ENCODE measurements at places on chromosomes 3 and 15. TPM values are rescaled to one million over a fixed set of nuclear protein-coding genes. Genes with fewer than 3 reads are reported as not detected.
A peak's percentile ranks its signal among the peaks of the same experiment; 100 is the strongest.

DNA sequence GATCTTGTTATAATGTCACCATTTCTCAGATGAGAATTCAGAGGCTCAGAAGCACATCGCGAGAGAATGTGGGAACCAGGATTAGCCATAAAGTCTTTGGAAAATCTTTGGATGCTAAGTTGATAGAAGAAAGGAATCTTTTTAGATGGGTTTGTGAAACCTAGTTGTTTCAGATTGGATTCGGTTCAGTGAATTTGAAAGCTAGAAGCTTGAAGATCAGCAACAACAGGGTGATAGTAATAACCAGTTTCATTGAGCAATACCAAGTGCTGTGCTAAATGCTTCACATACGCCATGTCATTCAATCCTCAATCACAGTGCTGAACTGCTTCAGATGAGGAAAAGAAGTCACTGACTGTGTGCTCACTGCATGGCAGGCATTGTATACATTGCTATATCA, 47.4 kb upstream of the MITF start:
- no peak overlapping the region for H3K27ac ChIP-seq
- H3K4me1 ChIP-seq: no peaks in the 10 kb centered on the region
- no peaks in the 10 kb centered on the region for H3K36me3 ChIP-seq

GRCh38 chr15:72229947-72230196, 1.1 kb downstream of the PKM start:
- H3K27ac ChIP-seq: peak overlapping the region; percentile 98
- H3K36me3 ChIP-seq: no peaks in the 10 kb centered on the region
- peak overlapping the region; percentile 89 for H3K4me3 ChIP-seq

XCR1 gene
- not detected for total RNA-seq

- H3K36me3 ChIP-seq: no peaks in the 10 kb centered on the region
- DNase-seq: no peak
- no peak overlapping the region for H3K4me3 ChIP-seq
- no peaks in the 10 kb centered on the region for H3K27me3 ChIP-seq
- H3K4me1 ChIP-seq: no peaks in the 10 kb centered on the region
These were observed 117.0 kb upstream of the ARL6 start for GRCh38 chr3:97647441-97647982.

SMAD6 gene
- 28.9 TPM for total RNA-seq

DNA sequence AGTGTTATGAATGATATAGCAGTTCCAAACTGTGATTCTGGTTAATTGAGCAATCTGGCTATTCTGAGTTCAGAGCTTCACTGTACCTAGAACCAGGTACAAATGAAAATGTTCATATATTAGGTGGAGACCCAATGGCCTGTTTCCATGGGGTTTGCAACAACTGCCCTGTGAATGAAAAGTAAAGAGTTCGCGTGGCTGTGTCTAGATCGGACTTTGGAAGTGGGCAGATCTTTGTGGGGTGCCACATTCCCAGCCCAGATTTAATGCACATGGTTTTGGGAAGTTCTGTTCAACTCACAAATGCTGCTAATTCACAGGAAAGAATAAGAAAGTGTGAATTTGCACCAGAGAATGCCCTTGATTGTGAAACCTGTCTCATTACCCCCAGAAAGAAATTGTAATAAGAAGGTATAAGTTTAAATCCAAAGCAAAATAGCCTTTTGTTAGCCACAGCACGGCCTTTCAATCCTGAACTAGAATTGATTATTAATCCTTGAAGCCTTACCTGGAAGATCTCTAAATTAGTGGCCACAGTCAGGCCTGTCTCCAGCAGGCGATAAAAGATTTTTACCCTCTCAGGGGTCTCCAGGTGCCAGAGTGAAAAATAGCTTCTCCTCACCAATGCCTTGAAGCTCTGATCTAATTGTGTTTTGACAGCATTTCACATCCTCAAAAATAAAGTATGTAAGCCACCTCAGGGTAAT, 22.6 kb downstream of the WHAMM start:
- no peak for DNase-seq
- H3K36me3 ChIP-seq: no peaks in the 10 kb centered on the region
- H3K27ac ChIP-seq: no peak overlapping the region
- no peaks in the 10 kb centered on the region for H3K27me3 ChIP-seq

DNA sequence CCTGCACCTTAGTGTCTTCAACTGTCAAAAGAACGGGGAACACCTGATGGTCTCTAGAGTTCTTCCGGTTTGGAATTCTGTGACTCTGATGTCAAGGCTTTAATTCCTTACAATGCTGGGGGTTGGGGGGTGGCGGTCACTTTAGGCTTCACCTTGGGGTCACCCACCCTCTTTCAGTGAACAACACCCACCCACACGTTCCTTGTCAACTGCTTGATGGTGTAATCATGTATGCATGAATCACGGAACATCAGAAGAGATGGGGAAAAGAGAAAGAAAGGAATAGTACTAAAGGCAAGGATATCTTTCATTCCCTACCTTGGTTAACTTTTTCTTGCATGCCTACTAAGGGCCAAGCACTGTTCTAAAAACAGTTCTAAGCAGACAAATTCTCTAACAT, 7.3 kb upstream of the UBE2E1 start:
- no peaks in the 10 kb centered on the region for H3K36me3 ChIP-seq
- no peak overlapping the region for H3K27ac ChIP-seq
- H3K27me3 ChIP-seq: no peaks in the 10 kb centered on the region
- H3K4me1 ChIP-seq: no peaks in the 10 kb centered on the region
- H3K4me3 ChIP-seq: no peak overlapping the region

TF gene
- not detected for total RNA-seq

DNA sequence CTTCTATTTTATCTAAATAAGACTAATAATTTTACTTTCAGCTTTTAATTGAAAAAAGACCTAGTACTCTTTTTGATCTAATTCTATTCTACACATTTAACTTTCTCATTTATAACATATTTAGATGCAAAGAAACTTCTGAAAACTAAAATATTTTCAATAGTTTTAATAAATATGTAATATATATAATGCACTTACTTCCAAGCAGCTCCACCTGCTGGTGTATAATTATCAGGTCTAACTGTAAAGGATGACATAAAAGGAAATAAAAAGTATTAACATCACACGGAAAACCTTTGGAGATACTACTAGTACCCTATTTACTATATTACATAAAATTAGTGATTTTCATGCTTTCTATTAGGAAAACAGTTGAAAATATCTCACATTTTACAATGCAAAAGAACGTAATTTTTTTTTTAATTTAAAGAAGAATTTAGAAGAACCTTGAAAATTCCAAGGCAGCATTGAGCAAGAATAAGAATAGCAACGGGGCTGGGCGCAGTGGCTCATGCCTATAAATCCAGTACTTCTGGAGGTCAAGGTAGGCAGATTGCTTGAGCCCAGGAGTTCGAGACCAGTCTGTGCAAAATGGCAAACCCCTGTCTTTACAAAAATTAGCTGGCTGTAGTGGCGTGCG, 10.2 kb downstream of the PLSCR5 start:
- no peak overlapping the region for H3K4me3 ChIP-seq
- DNase-seq: no peak

DNA sequence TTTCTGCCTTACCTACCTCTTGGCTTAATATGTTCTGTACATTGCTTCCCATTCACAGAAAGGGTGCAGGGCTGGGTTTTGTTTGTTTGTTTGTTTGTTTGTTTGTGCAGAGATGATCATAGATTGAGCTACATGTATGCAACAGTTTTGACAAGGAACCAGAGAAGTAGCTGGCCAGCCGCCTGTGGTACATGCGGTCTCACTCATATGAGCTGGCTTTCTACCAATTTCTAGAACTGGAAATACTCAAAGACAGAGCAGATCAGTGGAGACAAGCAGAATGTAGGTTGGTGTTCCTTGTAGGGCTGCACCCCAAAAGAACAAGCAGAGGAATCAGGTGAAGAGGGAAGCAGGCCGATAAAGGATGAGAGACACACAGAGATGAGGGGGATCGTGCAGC, 502.7 kb downstream of the SOX2 start:
- H3K27ac ChIP-seq: no peak overlapping the region
- H3K4me3 ChIP-seq: no peak overlapping the region
- no peaks in the 10 kb centered on the region for H3K36me3 ChIP-seq
- no peaks in the 10 kb centered on the region for H3K27me3 ChIP-seq

GOLGA8R gene
- 36.3 TPM for total RNA-seq

DNA sequence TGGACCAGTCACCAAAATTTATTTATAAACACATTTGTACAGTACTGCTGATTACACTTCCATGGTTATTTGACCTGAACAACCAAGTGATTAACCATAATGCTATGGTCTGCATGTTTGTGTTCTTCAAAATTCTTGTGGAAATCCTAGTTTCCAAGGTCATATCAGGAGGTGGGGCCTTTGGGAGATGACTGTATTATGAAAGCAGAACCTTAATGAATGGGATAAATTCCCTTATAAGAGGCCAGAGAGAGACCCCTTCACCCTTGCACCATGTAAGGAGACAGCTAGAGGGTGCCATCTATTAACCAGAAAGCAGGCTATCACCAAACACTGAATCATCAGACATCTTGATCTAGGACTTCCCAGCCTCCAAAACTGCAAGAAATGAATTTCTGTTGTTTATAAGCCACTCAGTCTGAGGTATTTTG, 1.9 kb downstream of the SCAPER start:
- DNase-seq: no peak
- no peaks in the 10 kb centered on the region for H3K36me3 ChIP-seq
- no peak overlapping the region for H3K4me3 ChIP-seq
- H3K4me1 ChIP-seq: peaks cover 20% of the 10 kb centered on the region
- no peaks in the 10 kb centered on the region for H3K27me3 ChIP-seq

- no peaks in the 10 kb centered on the region for H3K36me3 ChIP-seq
- peaks cover 8% of the 10 kb centered on the region for H3K4me1 ChIP-seq
- no peaks in the 10 kb centered on the region for H3K27me3 ChIP-seq
- H3K4me3 ChIP-seq: no peak overlapping the region
These were observed 87.7 kb upstream of the ALDH1L1 start for GRCh38 chr3:126267976-126268615.

GRCh38 chr15:74239051-74239705, 3.1 kb downstream of the CCDC33 start:
- H3K4me3 ChIP-seq: no peak overlapping the region
- H3K27ac ChIP-seq: no peak overlapping the region
- H3K27me3 ChIP-seq: no peaks in the 10 kb centered on the region

CPB1 gene
- not detected for total RNA-seq

- no peaks in the 10 kb centered on the region for H3K27me3 ChIP-seq
- H3K36me3 ChIP-seq: no peaks in the 10 kb centered on the region
- H3K4me3 ChIP-seq: no peak overlapping the region
- H3K27ac ChIP-seq: peak overlapping the region; percentile 59
- H3K4me1 ChIP-seq: no peaks in the 10 kb centered on the region
These were observed 121.3 kb upstream of the CHL1 start for GRCh38 chr3:75260-75659.

FBXW12 gene
- not detected for total RNA-seq

DNA sequence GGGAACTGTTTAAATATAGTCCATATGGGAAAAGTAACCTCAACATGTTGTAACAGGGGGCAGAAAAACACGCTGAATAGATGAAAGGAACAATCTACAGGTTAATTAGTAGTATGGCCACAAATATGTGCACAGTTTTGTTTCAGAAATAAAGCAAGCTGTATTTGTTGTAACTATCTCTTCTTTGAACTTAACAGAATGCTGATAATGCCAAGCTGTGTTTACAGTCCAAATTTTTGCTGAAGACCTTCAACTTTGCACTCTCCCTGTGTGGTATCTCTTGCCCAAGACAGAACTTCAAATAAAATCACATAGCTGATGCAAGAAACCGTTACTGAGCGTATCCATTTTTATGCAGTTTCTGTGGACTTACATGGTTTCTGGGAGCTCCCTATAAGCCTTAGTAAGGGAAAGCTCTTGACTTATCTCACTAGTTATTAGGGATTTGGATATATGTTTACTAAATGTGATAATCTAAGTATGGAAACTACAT, 425.4 kb upstream of the TPRG1 start:
- no peaks in the 10 kb centered on the region for H3K4me1 ChIP-seq
- H3K4me3 ChIP-seq: no peak overlapping the region
- H3K36me3 ChIP-seq: no peaks in the 10 kb centered on the region
- DNase-seq: no peak
